ENCODE measurements at places on chromosomes 2 and 18. TPM values are rescaled to one million over a fixed set of nuclear protein-coding genes. Genes with fewer than 3 reads are reported as not detected.

- no peaks in the 10 kb centered on the region for H3K27me3 ChIP-seq
- no peaks in the 10 kb centered on the region for H3K4me1 ChIP-seq
- H3K4me3 ChIP-seq: no peak overlapping the region
- no peak for DNase-seq
These were observed 12.6 kb downstream of the USP37 start for GRCh38 chr2:218555527-218555926.

DNA sequence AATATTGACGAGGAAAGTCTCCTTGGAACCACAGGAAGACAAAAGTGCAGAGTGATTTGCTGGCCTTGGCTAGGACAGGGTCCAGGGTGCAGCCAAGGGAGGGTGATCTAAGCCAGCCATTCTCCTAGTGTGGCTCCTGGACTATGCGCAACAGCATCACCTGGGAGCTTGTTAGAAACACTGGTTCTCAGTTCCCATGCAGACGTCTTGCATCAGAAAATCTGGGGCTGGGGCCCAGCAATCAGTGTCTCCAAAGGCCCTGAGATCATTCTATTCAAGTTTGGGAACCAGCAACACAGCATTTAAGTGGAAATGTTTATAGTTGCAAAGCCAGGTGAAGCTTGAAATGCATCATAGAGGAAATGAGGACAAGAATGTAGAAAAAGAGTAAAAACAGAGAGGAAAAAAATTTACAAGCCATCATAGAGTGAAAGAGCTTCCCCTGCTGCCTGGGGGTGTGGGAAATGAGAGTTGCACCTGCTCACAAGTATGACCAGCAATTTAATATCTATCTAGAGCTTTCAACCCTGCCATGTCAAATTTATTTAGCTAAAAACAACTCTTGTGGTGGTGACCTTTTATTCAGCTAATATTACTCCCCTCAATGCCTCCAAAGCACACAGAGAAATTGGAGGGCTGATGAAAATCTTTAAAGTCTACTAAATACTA lies 54.4 kb upstream of the SEC11C start:
- H3K27me3 ChIP-seq: peaks cover 4% of the 10 kb centered on the region
- no peaks in the 10 kb centered on the region for H3K36me3 ChIP-seq
- no peak for DNase-seq
- H3K4me3 ChIP-seq: no peak overlapping the region

- H3K27me3 ChIP-seq: no peaks in the 10 kb centered on the region
- H3K4me3 ChIP-seq: no peak overlapping the region
- H3K4me1 ChIP-seq: peaks cover 25% of the 10 kb centered on the region
- no peak for DNase-seq
- peak overlapping the region; percentile 18 for H3K27ac ChIP-seq
These were observed 10.9 kb downstream of the TMBIM1 start for GRCh38 chr2:218281449-218281848.

DNA sequence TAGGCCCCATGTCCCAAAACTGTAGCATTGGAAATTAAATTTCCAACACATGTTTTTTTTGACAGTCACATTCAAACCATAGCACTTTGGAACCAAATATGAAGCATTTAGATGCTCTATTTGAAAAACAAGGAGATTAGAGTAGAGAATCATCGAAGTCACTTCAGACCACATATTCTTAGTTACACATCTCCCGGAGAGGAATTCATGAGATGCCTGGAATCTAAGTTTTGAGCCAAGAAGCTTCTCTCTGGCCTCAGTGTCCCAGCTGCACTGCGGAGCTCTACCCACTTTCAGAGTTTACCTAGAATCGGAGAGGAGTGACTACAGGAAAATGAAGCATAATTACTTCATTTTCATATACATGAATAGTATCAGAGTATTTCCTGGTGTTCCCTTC lies 385.9 kb downstream of the TNS1 start:
- DNase-seq: no peak
- no peaks in the 10 kb centered on the region for H3K27me3 ChIP-seq
- no peak overlapping the region for H3K27ac ChIP-seq
- no peak overlapping the region for H3K4me3 ChIP-seq

The PLCD4 gene
- 1.6 TPM for total RNA-seq

The DCC gene
- total RNA-seq: 0.10 TPM

- no peak overlapping the region for H3K27ac ChIP-seq
- no peaks in the 10 kb centered on the region for H3K36me3 ChIP-seq
- no peak for DNase-seq
- no peaks in the 10 kb centered on the region for H3K4me1 ChIP-seq
These were observed 185.2 kb upstream of the APCDD1 start for GRCh38 chr18:10269261-10269660.

GRCh38 chr2:230591850-230592249 lies 120.8 kb upstream of the CAB39 start:
- DNase-seq: no peak
- no peak overlapping the region for H3K4me3 ChIP-seq
- H3K36me3 ChIP-seq: no peaks in the 10 kb centered on the region
- H3K27me3 ChIP-seq: no peaks in the 10 kb centered on the region
- H3K27ac ChIP-seq: no peak overlapping the region

The SKOR2 gene
- total RNA-seq: not detected
